NCI-H2029 treated with DMSO at 0.1 percent for 48 hours (cell line): ENCODE measurements at places on chromosomes 7 and 10.

- DNase-seq, result no peak
Observed at GRCh38 chr7:139823959-139824521, 5.0 kb upstream of the TBXAS1 start.

DNA sequence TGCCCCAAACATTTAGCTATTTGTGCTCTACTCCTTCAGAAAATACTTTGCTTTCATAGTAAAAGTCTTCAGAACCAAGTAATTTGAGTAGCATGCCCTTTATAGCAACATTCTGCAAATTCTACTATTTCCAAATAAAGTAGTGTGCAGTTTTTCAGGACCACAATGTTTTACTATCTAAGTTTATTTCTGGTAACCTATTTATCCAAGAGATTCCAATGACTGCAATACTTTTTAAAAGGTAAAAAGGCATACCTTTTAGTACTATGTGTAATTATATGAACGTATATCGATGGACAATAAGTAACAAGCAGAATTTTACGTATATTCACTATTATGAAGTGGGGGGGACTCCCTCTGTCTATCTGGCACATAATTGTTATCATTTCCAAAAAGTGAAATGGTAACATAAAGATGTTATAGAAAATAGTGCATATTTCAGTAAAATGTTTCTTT lies 6.9 kb upstream of the CAV2 start:
- no peak for DNase-seq

DNA sequence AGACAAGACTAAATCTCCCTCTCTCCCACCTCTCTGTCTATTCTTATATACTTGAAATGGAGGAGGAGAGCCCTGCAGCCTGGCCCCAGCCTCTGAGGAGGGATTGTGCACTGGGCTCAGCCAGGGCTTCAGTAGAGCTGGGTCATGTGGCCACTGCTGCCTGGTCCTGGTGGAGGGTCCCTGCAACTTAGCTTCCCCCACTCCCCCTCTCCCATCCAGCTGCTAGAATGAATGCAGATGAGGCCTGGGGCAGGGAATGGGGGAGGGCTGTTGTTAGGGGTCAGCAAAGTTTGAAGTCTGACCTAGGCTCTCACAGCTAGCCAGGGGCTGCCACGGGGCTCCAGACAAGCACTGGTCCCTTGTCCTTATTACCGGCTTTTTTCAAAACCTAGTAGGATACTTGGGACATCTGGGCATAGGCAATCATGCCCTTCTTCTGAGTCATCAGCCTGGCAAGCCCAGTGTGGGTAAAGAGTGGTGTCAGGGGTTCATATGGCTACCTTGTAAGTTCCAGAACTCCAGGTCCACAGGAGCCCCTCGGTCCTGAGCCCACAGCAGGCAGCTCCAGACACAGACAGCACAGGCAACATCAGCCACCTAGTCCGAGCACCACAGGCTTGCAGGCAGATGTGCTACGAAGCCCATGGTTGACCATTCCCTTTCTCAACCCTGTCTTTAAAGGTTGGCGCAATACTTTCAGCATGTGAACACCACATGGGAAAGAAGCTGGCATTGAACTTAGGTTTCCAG lies 12.8 kb upstream of the CXCL12 start:
- DNase-seq, result no peak

- no peak for DNase-seq
Observed at GRCh38 chr7:103100348-103100747, 25.4 kb downstream of the ARMC10 start.

DNA sequence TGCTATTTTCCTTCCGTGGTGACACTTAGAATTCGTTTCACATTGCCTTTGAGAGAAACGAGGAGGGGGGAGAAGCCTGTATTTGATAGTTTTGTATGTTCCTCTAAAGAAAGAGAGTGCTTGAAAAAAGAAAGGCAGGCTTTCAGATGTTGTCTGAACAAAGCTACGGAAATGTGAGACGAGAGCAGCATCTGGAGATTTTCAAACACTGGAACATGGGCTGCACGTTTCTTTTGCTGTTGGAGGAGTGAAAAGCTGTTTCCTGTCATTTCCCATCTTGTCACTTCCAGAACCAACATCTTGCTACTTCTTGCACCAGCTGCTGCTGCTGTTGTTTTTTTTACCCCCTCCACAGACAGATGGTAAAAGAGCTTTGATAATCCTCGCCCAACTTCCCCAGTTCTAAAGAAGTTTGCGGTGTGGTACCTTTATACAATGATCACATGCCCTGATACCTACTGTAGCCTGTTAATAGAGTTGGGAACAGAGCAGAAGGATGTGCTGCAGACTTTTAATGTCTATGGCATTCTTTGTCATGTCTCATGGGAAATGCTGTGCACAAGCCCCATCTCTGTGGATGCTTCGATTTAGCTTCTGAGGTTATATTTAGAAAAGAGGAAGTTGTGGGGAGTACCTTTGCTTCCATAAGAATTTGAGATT lies 408.1 kb downstream of the AUTS2 start:
- no peak for DNase-seq

GRCh38 chr7:53001221-53001620 lies 34.2 kb upstream of the POM121L12 start:
- DNase-seq, result no peak

DNA sequence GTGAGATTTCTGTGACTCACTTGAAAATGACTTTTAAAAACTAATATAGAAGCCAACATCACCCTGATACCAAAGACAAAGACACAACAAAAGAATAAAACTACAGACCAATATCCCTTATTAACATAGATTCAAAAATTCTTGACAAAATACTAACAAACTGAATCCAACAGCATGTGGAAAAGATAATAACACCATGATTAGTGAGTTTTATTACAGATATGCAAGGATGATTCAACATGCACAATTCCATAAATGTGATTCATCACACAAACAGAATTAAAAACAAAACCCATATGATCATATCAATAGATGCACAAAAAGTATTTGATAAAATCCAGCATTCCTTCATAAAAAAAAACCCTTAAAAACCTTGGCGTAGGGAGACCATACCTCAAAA lies 6.5 kb downstream of the MGAM start:
- no peak for DNase-seq

DNA sequence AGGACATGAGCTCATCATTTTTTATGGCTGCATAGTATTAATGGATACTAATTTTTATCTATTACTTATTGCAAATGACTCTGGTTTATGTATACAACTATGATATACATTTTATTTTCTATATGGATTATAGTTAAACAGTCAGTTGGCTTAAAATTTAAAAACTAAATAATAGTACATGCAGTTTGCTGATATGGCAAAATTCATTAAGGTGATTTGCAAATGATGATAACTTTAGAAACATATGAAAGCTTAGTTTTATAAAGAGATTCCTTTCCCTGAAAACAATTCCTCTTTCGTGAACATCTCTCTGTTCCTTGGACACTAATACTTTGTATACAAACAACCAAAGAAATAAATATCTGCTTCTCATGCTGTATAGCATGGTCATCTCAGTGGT lies 165.5 kb upstream of the SEMA3E start:
- DNase-seq, result no peak

DNA sequence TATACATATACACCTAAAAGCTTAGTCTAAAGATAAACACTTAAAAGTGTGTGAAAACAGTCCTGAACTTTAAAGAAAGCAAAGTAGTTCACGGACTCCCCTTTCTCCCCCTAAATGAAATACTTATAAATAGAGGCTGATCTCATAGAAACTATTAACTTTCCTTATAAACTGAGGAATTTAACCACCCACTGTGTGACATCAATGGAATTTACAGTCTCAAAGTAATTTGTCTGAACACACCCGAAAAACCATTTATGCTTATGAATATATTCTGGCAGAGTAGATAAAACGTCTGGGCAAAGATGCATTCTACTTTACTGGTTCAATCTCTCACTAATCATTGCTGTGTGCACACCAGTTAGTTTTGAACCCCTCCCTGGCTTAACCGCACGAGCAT lies 181.8 kb upstream of the DGKB start:
- no peak for DNase-seq

GRCh38 chr7:37176079-37176478 lies 272.6 kb downstream of the ELMO1 start:
- DNase-seq, result no peak

GRCh38 chr10:33800545-33800944 lies 466.1 kb upstream of the NRP1 start:
- DNase-seq, result no peak

DNA sequence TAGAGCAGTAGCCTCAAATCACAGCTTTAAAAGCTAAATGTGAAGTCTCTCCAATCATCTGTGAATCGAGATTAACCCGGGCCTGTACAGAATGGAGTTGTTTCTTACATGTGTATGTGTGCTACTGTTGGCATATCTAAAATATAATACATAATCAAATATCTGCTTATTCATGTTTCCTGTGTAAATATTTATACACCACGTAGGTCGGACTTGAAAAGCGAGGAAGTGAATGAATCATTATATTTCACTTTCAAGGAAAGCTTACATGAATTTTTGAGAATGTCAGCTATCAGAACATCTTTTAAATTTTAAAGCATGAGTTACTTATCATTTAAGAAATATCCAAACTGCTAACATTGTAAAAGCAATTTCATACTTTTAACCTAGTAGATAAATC lies 233.3 kb downstream of the SLC25A13 start:
- DNase-seq, result peak; percentile 29

DNA sequence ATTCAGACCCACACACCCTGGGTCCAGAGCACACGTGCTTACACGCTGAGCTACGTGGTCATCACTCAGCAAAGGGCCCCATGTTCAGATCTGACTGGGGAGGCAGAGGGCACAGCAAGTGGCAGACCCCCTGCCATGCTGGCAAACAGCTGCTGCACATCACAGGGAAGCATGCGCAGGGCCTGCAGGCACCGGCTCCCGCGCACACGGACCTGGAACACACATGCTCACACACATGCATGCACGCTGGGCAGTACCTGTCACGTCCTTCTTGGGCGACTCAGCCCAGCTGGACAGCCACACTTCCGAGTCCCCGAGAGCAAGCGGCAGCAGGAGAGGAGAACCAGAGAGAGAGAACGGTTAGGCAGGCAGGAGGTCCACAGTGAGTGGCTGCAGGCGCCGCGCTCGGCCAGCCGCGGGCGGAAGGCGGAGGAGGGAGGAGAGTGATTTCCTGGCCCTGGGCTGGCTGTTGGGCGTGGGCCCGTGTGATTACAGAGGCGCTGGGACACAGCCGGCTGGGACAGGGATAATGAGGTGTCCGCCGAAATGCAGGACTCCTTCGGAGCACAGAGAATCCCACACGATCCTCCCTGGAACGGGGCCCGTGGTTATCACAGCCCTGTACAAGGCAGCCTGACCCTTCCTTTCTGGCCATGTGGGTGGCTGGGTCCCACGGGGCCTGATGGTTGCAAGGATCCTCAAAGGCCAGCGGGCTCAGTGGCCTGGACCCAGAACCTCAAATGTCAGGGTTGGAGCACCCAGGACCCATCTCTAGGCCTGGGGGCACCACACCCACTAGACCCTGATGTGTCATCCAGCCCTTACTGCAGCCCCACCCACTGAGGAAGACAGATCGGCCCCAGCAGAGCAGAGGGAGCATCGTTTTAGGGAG lies 175.1 kb downstream of the NEURL1 start:
- DNase-seq, result no peak

DNA sequence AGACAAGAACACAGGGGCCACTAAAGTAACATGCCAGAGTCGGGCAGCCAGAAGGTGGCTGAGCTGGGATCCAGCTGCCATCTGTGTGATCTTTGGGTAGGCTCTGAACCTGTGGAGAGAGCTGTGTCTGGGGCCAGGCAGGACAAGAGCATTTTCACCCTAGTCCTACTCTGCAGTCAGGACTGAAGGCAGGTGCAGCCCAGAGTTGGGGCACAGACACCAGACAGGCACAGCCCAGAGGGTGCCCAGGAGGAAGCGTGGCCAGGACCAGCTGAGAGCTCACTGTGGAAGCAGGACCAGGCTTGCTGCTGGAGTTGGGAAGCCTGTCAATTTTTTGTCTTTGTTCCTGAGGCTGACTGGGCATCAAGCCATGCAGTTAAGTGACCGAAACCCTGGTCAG lies 113.6 kb downstream of the ADCY1 start:
- DNase-seq, result no peak

DNA sequence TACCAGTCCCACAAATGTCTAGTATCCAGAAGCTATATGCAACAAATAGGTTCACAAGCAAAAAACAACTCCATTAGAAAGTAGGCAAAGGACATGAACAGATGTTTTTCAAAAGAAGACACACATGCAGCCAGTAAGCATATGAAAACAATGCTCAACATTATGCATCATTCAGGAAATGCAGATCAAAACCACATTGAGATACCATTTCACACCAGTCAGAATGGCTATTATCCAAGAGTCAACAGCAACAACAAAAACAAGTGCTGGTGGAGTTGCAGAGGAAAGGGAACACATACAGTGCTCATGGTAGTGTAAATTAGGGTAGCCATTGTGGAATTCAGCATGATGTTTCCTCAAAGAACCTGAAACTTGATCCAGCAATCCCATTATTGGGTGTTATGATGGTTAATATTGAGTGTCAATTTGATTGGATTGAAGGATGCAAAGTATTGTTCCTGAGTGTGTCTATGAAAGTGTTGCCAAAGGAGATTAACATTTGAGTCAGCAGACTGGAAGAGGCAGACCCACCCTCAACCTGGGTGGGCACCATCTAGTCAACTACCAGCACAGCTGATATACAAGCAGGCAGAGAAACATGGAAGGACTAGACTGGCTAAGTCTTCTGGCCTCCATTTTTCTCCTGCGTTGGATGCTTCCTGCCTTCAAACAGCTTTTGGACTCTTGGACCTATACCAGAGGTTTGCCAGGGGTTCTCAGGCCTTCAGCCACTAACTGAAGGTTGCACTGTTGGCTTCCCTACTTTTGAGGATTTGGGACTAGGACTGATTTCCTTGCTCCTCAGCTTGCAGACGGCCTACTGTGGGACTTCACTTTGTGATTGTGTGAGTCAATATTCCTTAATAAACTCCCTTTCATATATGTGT lies 218.4 kb upstream of the SEMA3D start:
- DNase-seq, result no peak

DNA sequence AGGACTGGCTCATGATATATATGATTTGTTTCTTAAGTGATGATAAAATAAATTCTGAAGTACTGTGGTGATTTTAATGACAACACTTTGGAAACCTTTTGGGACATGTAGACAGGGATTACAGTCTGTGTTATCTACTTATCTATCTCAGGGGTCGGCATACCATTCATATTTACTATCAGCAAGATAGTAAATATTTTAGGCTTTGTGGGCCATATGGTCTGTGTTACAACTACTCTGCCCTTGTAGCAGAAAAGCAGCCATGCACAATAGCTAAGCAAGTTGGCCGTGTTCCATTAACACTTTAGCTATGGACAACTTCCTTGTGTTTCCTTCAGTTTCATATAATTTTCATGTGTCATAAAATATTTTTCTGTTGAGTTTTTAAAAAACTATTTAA lies 97.8 kb upstream of the PRPS1L1 start:
- no peak for DNase-seq

- DNase-seq, result no peak
Observed at GRCh38 chr7:82194016-82194643, 249.4 kb downstream of the CACNA2D1 start.

DNA sequence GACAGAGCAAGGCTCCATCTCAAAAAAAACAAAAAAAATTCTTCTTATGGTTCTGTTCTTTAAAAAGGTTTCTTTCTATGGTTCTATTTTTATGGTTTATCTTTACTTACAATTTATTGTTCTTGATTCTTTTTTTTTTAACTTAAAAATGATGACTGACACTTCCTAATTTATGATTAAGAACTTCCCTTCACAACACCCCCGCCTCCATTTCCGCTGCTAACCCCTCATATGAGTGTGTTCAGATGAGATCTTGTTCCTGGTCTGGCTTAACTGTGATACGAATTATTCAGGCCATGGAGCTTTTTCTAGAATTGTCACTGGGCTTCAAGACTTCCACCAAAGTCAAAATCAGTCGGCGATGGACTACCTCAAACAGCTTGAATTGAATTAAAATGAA lies 33.9 kb downstream of the PTER start:
- DNase-seq, result no peak
